ENCODE measurements at places on chromosomes 12 and 14.

DNA sequence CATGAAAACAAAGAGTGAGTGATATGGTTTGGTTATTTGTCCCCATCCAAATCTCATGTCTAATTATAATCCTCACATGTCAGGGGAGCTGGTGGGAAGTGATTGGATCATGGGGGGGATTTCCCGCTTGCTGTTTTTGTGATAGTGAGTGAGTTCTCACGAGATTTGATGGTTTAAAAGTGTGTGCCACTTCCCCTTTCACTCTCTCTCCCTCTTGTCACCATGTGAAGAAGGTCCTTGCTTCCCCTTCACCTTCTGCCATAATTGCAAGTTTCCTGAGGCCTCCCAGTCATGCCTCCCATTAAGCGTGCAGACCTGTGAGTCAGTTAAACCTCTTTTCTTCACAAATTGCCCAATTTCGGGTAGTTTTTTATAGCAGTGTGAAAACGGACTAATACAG is 2.1 kb upstream of the ATXN7L3B start:
- no peak for DNase-seq

GRCh38 chr14:94164685-94165431 is 9.3 kb upstream of the PPP4R4 start:
- DNase-seq, result no peak

GRCh38 chr12:114847441-114848035 is 163.6 kb upstream of the TBX3 start:
- no peak for DNase-seq

DNA sequence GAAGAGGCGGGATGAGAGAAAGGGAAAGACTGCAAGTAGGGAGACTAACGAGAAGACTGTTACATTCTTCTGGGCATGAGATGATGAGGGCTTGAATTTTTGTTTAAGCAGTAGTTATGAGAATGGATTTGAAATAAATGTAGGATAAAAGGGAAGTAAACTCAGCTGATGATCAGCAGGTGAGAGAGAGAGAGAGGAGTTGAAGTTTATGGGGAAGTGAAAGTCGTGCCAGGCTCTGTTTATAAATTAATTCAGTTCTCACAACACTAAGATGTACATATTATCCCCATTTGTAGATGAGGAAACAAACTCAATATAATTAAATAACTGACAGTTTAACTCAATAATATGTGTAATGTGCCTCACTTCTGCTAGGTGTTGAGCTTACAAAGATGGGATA is 170.0 kb upstream of the RMST start:
- no peak for DNase-seq

DNA sequence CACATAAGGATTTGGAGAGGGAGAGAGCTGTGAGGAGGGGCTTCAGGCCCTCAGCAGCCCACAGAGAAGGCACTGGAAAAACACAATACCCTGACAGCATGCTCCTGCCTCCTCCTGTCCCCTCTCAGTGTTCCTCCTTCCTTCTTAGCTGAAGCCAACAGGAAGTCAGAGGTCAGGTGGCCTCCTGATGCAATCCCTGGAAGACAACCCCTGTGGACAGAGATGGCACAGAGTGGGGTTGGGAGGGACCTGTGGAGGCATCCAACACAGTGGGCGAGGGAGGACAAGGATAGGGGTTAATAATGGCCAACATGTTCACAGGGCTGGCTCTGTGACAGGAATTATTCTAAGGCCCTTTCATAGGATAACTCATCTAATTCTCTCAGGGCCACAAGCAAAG is 15.4 kb upstream of the IFI27L2 start:
- no peak for DNase-seq

DNA sequence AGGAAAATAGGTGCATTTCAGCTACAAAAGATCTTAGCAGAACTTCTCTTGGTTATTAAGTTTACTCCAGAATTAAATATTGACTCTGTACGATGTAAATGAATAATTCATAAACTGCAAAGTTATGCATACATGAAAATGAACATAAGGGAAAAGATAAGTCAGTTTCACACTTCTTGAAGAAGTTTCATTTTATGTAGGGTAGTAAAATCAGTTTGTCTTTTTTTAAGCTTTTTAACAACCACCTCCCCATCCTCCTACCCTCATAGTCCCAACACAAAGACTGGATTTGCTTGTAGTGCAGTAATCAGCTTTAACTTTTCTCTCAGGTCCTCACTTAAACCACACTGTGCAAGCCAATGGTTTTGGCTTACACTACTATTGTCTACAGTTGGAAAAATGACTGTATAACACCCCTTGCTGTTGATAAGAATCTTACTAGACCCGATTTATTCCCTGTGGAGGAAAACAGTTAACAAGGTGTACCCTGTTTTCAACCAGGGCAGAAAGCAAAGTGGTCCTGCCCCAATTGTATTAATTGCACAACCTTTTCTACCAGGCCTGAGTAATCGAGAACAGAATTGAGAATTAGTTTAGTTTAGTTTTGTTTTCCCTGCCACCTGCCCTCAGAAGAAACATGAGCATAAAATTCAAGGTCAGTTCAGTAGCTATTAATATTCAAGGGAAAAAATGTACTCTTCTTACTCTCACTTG is 44.1 kb downstream of the NIN start:
- no peak for DNase-seq

DNA sequence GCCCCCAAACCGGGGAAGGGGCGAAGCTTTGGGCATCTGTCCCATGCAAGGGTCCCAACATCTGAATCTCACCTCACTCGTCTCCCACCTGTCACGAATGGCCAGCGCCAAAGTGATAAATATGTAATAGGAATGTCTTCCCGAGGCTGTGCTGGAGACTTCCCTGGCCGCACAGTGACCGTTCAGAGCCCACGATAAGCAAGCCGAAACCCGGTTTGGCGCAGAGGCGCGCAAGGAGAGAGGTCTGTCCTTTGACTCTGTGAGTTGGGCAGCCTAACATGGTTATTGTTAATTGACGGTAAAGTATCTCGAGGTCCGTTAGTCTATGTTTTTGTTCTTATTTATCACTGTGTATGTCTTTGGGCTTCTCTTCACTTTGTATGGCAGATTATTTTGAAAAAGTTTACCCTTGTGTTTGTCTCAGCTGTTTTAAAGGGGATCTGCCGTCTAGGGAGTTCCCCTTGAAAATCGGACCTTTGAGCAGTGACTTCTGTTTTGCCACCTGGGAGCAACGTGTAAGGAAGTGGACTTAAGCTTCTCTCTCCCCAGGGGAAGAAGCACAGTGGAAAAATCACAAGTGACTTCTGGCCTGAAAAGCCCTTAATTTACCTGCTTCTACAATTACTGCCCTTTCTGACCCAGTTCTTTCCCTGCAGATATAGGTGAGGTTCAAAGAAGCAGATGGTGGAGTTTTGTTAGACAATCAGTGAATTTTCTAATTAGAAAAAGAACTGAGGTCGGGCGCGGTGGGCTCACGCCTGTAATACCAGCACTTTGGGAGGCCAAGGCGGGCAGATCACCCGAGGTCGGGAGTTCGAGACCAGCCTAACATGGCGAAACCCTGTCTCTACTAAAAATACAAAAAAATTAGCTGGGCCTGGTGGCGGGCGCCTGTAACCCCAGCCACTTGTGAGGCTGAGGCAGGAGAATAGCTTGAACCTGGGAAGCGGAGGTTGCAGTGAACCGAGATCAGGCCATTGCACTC is 1.1 kb upstream of the TM9SF1 start:
- DNase-seq, result no peak

- no peak for DNase-seq
Measured at GRCh38 chr12:14514946-14515345, 52.7 kb downstream of the PLBD1 start.

- DNase-seq, result no peak
Measured at GRCh38 chr14:58830121-58830520, 192.4 kb downstream of the DACT1 start.

Data from GM04503 (cell line).